ENCODE measurements at places on chromosomes 16 and 17.

DNA sequence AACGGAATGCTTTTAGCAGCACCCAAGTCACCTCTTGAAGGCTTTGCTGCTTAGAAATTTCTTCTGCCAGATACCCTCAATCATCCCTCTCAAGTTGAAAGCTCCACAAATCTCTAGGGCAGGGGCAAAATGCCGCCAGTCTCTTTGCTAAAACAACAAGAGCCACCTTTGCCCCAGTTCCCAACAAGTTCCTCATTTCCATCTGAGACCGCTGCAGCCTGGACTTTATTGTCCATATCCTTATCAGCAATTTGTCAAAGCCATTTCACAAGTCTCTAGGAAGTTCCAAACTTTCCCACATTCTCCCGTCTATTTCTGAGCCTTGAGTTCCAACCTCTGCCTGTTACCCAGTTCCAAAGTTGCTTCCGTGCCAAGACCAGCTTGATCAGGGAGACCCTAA, 27.4 kb downstream of the TMC6 start:
- no peak for DNase-seq

DNA sequence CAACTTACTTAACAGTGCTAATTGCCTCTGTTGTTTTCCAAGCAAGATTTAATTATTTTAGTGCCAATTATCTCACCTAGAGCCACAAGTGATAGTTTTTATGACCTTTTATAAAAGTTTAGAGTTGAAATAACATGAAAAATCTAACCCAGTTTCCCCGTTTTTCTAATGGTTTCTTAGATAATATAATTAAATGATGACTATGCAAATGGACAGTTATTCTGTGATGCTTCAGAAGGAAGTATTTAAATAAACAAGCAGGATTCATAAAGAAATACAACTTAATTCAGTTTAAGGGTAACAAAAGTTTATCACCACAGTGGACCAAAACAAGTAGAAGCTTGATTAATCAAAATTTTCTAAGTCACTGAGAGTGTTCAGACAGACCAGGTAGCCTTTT, 721.2 kb upstream of the SOX9 start:
- DNase-seq, result no peak

DNA sequence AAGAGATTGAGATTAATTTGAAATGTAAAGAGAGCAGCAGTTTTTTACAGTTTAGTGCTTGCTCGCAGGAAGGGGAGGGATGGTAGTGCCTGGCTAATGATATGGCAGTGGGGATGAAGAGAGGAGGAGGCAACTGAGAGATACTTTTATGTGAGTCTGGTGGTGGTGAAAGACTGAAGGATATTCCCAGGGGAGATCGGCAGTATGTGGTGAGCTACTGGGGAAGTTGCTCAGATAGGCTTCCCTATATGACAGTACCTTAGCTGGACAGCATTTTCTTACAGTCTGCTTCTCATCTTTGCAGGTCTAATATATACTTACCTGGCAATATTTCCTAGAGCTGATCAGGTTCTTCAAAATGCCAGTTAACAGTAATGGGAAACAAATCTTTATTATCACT, 8.6 kb downstream of the CEP95 start:
- DNase-seq, result no peak

DNA sequence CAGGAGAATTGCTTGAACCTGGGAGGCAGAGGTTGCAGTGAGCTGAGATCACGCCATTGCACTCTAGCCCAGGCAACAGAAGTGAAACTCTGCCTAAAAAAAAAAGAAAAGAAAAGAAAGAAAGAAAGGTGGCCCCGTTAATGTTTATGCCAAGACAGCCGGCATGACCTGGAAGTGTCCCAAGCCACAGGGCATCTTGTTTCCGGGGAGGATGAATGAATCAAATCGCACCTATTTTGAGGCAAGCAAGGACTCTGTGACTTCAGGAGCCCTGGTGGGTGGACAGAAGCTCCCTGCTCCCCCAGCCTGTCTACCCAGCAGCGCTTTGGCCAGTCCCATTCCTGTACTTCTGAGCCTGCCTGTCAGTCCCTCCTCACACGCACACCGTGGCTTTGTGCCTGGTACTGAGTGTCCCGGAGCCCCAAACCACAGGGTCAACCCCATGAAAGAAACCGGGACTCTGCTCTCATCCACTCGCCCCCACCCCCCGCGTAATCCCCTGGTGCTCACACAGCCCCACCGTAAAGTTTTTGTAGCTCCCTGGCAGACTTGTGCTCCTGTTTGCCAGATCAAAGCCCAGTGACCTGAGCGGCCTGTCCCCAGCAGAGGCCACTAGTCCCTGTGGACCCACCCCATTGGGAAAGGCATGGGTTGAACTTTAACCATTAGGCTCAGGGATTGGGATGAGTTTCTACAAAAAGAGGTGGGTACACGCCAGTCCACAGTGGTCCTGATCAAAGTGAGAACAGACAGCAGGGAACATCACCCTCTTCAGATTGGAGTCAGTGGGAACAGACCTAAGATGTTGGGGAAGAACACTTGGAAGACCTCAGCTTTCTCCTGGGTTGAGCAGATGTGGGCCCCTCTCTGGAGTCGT, 19.3 kb downstream of the CD2BP2 start:
- no peak for DNase-seq

DNA sequence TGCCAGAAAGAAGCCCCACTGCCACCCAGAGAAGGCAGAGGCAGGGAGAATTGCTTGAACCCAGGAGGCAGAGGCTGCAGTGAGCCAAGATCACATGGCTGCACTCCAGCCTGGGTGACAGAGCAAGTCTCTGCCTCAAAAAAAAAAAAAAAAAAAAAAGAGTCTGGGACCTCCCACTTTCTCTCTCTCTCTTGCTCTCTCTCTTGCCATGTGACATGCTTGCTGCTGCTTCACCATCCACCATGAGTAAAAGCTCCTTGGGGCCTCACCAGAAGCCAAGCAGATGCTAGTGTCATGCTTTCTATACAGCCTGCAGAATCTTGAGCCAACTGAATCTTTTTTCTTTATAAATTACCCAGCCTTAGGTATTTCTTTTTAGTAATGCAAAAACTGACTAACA, 21.5 kb upstream of the SRSF1 start:
- DNase-seq, result no peak

- no peak for DNase-seq
Measured at GRCh38 chr17:8888704-8889302, 21.3 kb upstream of the PIK3R6 start.

DNA sequence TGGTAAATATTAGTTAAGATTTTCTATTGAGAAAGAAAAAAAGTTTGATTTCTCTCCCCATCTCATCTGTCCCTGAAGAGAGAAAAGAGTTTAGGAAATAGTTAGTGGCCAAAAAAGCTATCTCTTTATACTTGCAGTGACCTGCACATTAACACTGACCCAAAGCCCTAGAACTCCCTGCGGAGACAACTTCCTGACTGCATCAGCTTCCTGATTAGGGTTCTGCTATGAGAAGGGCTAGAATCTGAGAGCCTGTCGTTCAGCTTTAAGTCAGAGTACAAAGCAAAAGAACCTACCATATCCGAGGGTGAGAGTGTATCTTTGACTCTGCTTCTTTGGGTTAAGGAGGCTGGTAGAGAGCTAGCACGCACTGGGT, 24.7 kb downstream of the LIMD2 start:
- DNase-seq, result no peak

- no peak for DNase-seq
Measured at GRCh38 chr16:83802135-83802534, 5.6 kb upstream of the HSBP1 start.

Measured in NCI-H1417 treated with DMSO at 0.1 percent for 48 hours (cell line).